Eye (tissue), 1 donor: ENCODE measurements at places on chromosomes 7 and 10.

DNA sequence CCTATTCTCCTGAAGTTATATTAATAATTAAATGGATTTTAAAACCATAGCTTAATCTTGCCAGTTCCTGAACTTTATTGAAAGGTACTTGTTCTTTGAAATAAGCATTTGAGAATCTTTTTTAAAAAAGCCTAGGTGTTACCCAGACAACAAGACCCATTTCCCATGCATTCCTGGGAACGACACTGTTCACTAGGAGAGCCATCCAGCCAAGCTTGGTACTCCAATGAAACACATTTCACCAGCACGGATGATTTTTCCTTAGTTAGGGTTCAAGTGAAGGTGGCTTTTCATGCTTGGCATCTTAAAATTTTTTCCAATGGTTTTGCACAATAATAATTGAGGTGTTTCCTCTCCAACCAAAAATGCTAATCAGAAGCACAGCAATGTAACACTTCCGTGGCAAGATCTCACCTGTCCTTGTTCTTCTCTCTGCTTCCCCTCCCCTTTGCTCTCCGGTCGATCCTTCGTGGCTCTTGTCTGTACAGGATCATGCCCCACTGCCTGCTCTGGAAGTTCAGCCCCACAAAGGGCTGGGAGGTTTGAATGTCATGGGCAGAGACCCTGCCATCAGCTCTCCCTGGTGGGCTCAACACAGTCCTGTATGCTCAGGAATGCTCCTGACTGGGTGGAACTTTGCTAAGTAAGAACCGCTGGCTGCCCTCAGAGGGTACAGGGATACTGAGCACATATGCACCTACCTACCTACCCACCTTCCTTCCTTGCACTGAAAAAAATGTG, 69.7 kb upstream of the AQP1 start:
- no peak for DNase-seq

- peak; percentile 92 for DNase-seq
Measured at GRCh38 chr7:46534664-46535588, 613.9 kb upstream of the IGFBP3 start.

- no peak for DNase-seq
Measured at GRCh38 chr10:127899766-127900387, 7.0 kb upstream of the PTPRE start.

DNA sequence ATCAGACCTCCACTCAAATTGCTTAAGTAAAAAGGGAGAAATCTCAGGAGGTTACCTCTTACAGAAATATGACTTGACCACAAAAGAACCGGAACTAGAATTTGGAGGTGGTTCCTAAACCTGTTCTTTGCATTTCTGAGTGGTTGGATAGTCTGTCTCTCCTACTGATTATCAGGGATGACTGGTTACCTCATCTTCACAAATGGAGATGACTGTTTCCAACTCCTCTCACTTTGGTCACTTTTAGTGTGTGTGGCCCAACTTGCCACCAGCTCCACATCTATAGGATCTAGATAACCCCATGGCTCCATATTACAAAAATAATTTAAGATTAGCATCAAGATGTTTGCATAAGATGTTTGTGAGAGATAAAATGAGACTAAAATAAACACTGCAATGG, 95.5 kb downstream of the CCDC71L start:
- DNase-seq: no peak

DNA sequence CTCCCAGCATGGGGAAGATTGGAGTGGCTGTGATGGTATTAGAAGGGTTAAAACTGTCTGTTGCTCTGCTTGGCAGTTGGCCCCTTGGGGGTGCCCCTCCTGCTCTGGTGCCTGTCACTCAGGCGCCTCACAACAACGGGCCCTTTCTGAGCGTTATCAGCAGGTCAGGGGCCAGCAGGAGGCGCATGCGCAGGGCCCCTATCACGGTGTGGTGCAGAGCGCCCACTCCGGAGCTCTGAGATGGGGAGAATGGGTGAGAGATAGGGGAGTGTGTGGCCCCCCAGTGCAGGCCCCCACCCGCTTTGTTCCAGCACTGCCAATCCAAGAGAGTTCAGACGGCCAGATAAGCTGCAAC, 24.8 kb downstream of the GBX1 start:
- DNase-seq: peak; percentile 75

GRCh38 chr10:33026422-33026821, 68.4 kb upstream of the ITGB1 start:
- DNase-seq: no peak

GRCh38 chr7:157432541-157432956, 95.7 kb downstream of the DNAJB6 start:
- DNase-seq: peak; percentile 74

DNA sequence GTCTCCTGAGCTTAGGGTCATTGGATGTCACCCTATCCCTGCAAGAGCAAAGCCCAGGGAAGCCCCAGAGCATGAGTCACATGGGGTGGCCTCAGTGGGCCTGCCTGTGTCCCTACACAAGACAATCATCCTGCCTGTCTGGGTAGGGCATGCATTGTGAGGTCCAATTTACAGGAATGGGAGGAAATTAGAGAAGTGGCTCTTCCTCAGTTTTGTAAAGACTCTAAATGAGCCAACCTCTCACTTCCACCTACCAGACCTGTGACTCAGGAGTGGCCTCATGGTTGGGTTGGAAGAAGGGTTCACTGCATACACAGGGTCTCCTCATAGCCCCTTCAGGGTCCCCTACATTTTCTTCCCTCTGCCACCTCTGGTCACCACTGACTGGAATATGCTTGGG, 43.6 kb upstream of the SMNDC1 start:
- DNase-seq: no peak

GRCh38 chr7:148434181-148434757, 156.3 kb upstream of the C7orf33 start:
- peak; percentile 61 for DNase-seq

DNA sequence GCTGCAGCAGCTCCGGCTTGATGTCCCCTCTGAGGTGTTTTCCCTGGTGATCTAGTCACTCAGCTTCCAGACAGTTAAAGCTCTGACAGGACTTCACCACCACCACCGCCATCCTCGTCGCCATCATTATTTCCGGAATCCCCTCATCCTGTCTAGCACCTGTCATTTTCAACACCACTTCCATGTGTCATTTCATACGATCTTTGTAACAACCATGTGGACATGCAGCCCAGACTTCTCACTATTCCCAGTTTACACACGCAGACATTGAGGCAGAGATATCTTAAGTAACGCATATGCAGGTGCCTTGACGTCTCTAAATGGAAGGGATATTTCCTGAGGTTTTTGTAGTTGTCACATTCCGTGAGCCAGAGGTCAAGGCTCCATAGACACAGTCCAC, 530.6 kb upstream of the FOXK1 start:
- DNase-seq: no peak

DNA sequence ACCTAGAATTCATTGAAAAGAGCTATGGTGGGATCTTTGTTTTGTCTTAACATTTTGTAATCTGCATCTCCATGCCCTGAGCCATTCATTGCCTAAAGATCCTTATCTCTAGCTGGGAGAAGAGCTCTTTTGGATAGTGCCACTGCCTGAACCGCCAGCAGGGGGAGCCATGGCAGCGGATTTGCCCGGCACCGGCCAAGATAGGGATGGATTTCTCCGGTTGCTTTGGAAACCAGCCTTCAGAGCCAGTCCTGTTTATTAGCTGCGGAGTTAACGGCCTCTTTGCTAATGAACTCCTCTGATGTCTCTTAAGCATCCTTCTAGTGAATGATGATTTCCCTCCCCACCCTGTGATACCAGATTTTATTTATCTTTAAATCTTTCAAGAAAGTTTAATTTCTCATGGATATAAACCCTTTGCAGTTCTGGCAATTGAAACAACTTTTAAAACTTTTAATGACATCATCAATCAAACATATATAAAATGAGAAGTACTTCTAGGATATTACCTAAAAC, 58.2 kb upstream of the LYZL2 start:
- peak; percentile 93 for DNase-seq

DNA sequence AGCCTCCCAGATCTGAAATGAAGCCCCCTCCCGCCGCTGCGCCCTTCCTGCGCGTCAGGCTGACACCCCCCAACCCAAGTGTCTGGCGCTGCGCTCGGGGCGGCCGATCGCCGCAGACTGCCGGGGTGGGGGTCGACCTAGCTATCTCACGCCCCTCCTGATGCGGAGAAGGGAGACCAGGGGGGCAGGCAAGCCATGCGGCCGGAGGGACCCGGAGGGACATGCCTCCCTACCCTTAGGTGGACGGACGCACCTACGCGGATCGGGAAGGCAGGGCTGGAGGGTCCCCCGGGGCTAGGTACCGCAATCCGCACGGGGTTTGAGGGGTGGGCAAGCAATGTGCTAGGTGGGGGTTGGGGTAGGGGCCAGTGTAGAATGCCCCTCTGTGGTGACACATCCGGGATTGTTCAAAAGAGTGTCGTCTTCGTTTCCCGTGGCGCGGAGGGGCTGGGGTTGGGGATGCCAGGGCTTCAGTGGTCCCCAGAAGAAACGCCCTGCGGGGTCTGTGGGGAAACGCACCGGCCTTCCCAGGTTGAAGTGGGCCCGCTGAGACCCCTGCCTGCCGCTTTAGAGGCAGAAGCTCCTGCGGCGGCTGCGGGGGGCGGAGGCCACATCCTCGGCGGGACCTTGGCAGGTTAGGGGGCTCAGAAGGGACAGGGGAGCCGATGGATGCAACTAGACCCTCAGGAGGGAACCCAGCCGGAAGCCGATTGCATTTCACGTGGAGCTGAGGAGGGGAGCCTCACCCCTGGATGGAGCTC, 913 bp downstream of the ADCYAP1R1 start:
- DNase-seq: peak; percentile 63

GRCh38 chr7:96349572-96349971, 27.7 kb upstream of the SLC25A13 start:
- DNase-seq: no peak

- no peak for DNase-seq
Measured at GRCh38 chr10:6062101-6062771, at the start of gene IL2RA. Gene IL2RA (minus strand): TSS chr10:6062367. CDS start chr10:6062151, 216 bp downstream.

GRCh38 chr7:4014346-4015050, 667.6 kb upstream of the FOXK1 start:
- DNase-seq: peak; percentile 61

DNA sequence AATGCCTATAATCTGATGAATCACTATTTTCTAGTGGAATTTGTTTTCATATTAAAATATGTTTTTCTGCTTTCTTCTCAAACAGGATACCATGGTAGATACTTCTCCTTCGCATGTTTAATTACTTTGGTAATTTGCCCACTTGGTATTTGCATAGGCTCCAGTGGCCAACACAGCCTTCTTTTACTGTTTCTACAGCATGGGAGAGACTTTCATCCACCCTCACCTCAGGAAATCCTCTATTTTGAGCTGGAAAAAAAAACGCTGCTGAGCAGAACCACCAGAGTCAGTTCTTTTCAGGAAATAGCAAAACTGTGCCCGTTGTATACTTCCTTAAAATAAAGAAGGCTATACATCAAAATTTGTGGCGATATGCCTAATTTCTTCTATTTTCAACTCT, 213.3 kb downstream of the MDFIC start:
- DNase-seq: no peak

- DNase-seq: no peak
Measured at GRCh38 chr7:56081626-56082340, 11.0 kb downstream of the PHKG1 start.

DNA sequence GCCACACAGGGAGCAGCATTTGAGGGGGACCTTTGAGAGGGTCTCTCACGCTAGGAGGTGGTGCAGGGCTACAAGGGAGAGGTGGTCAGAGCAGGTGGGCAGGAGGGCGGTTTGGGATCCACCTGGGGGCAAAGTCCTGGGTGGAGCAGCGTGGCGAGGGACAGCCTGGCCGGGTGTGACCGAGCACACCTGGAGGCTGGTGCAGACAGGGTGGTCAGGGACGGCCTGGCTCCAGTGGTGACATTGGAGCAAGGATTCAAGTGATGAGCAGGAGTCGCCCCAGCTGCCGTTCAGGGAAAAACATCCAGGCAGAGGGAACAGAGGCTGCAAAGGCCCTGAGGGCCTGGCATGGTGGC, 36.0 kb downstream of the CLIP2 start:
- DNase-seq: no peak

DNA sequence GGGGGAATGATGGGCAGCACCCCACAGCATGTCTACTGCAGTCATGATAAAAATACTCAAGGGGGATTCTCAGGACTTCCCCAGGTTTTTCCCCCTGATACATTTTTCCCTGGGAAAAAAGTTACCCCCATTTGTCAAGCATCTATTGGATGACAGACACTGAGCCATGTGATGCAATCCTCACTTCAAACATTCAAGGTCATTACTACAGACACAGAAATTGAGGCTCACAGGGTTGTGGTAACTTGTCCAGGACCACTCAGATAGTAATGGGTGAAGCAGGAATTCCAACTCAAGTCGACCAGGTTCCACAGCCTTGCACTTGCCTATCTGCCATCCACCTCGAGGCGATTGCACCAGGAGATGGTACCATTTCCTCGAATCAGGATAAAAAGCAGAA, 31.7 kb downstream of the PPP1R3C start:
- no peak for DNase-seq

- peak; percentile 39 for DNase-seq
Measured at GRCh38 chr10:59079386-59080226, 96.8 kb upstream of the PHYHIPL start.

DNA sequence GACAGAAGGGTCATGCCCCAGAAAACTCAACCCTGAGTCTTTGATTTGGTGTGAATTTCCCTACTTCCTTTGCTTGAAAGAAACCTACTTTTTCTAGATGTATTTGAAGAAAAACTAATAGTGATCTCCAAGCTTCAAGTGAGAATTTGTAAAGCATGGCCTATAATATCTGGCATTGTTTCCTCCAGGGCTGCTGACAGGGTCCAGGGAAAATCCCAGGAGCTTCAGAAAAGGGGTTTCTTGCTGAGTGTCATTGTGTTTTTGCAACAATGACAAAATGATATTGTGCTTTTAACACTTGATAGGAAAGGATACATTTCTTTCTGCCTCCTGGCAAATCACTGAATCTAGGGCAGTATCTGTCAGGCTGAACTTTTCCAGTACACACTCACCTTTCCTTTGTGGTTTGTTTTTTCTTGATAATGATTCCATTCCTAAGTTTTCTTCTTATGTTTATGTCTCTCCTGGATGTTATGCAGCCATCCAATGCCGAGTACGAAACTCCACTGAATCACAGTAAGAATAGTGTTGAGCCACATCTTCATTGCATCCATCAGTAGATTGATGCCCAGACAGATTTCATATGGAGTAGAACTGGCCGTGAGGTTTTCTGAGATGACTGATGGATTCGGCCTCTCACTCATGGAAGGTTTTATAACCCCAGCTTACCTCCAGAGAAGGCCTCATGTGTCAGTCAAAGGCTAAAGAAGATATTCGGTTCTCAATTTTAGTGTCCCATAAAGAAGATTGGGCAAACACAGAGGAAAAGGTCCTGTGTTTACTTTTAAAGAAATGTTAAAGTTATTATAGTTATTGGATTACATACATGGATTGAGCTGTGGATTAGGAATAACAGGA, 76.9 kb upstream of the STEAP1B start:
- DNase-seq: no peak

DNA sequence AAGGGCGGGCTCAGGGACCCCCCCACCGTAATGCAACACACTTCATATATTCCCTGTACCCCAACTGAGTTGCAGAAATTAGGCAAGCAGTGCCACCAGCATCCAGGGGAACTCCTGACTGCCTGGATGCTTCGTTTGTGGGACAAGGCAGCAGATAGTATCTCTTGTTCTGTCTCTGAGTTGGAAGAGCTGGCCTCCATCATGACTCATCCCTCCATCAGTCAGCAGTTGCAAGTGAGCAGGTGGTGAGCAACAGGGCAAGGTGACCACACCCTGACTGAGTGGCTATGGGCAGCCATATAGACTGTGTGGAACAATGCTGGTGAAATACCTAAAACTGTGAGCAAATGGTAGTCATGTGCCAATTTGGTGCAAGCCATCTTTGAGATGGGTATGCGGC, 22.8 kb upstream of the ADAMTS14 start:
- no peak for DNase-seq
